ENCODE measurements at places on chromosomes 16 and 17.

DNA sequence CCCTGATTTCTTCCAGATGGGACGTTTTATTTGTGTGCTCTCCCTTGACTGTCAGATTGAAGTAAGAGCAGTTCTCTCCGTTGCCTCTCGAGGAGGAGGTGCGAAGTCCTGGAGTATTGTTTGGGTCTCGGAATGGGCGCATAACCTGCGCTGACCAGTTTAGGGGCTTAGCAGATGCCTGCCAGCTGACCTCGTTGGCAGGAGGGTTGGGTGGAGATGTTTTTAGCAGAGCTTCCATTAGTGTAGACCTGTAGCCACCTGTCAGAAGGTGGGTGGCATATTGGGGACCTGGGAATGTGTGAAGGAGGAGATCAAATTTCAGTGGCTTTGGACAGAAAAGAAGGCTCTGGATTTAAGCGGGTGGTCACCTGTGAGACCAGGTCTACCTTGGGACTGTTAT, 3.6 kb downstream of the RASD1 start:
- DNase-seq = no peak

- no peak for DNase-seq
Measured at GRCh38 chr16:77059446-77059845, 131.5 kb upstream of the MON1B start.

GRCh38 chr17:46866325-46866724, 14.9 kb downstream of the WNT9B start:
- no peak for DNase-seq

GRCh38 chr17:5281814-5282641, at the start of gene RABEP1:
Gene RABEP1 (plus strand): TSS chr17:5282284. CDS start chr17:5282487, 203 bp downstream.
- peak; percentile 87 for DNase-seq

DNA sequence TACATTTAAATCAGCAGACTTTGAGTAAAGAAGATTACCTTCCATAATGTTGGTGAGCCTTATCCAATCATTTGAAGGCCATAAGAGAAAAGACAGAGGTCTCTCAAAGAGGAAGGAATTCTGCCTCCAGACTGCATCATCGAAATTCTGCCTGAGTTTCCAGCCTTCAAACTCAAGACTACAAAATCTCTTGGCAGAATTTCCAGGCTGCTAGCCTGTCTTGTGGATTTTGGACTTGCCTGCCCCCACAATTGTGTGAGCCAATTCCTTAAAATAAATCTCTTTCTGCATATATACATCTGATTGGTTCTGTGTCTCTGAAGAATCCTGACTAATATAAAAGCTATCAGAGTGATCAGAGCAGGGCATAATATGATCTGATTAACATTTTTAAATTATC, 216.6 kb upstream of the CPHXL start:
- DNase-seq = no peak

DNA sequence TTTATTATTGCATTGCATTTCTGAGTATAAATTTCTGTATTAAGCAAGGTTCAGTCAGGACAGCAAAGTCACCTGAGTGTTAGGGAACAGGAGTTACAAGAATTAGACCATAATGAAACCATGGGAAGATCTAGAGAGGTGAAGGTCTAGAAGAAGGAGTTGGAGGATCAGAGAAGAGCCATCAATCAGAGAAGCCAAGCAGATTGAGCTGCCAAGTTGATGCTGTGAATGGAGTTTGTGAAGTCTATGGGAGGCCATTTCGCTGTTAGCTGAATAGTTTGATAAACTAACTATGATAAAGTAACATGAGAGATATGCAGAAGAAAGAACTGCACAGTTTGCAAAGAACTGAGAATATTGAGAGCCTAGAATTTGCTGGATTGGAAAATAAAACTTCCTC, 40.4 kb downstream of the FBXL20 start:
- no peak for DNase-seq

DNA sequence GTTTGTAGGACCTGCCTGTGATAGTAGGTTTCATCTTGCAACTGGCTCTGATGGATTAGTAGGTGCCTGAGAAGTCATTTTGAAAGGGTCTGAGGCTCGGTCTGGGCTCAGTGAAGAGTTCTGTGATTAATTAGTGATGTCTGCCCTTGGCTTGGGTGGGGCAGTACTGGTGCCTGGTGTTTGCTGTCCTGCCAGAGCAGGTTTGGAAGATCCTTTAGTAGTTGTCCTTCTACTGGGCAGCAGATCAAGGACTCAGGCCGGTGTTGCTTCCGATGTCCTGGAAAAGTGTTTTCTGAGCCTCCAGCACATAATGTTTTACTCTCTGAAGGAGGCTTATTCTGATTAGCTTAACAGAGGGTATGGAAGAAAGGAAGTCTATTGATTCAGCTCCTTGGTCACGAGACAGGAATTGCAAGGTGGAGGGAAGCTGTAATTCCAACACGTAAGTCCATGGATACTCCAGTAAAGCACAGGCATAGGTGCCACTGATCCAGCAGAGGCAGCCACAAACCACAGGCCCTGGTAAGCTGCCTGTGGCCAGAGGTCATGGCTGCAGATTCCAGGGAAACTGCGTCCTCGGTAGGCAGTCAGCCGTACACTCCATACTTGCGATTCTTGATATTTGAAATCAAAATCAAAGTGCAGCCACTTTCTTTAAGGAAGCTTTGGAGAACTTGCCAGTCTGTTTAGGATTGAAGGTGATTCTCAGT, 18.7 kb downstream of the HLF start:
- no peak for DNase-seq

GRCh38 chr16:27364493-27365141, 37.4 kb upstream of the IL21R start:
- no peak for DNase-seq

DNA sequence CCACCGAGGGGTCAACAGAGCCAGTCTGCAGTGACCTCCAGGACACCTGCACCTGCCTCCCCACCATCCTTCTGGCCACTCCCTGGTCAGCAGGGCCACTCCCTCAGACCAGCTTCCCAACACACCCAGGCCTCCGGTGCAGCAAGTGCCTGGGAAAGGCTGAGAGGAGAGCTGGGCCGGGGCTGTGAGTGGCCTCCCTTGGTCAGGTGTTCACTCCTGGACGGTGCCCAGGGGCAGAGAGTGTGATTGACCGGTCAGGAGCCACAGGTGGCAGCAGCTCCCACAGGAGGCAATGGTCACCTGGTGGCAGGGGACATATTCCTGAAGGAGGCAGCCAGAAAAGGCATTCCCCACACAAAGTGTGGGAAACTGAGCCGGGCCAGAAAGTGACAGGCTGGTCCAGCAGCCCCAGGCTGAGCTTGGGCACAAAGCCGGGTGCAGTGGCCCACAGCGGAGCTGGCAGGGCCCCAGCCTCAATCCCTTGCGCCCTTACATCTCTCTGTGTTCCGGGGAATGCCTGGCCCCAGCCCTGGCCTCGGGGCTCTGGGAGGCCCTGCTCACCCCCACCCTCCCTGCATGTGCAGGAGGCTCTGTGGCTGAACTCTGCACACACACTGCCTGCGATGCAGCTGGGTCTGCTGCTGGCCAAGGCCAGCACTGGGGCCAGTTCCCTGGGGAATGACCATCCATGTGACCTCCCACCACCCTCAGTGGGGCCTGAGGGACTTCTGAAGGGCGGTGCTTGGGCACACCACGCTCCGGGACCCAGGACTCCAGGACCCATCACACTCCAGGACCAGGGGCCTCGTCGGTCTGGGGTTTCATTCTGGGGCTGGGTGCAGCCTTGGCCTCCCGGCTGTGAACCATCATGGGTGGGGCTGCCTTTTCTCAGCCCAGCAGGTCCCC, 1.2 kb upstream of the C17orf99 start:
- no peak for DNase-seq
